Bone marrow (tissue), 2 donors: ENCODE measurements at places on chromosomes 16 and 17.

GRCh38 chr17:917941-918740 lies 61.4 kb downstream of the NXN start:
- DNase-seq = no peak

GRCh38 chr17:4725646-4726310 lies 5.5 kb upstream of the MED11 start:
- DNase-seq = no peak

DNA sequence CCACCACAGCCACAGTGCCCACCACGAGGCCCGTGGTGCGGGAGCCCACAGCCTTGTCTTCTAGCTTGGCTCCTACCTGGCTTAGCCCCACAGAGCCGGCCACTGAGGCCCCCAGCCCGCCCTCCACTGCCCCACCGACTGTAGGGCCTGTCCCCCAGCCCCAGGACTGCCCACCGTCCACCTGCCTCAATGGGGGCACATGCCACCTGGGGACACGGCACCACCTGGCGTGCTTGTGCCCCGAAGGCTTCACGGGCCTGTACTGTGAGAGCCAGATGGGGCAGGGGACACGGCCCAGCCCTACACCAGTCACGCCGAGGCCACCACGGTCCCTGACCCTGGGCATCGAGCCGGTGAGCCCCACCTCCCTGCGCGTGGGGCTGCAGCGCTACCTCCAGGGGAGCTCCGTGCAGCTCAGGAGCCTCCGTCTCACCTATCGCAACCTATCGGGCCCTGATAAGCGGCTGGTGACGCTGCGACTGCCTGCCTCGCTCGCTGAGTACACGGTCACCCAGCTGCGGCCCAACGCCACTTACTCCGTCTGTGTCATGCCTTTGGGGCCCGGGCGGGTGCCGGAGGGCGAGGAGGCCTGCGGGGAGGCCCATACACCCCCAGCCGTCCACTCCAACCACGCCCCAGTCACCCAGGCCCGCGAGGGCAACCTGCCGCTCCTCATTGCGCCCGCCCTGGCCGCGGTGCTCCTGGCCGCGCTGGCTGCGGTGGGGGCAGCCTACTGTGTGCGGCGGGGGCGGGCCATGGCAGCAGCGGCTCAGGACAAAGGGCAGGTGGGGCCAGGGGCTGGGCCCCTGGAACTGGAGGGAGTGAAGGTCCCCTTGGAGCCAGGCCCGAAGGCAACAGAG lies 10.5 kb downstream of the VASN start:
- no peak for DNase-seq

DNA sequence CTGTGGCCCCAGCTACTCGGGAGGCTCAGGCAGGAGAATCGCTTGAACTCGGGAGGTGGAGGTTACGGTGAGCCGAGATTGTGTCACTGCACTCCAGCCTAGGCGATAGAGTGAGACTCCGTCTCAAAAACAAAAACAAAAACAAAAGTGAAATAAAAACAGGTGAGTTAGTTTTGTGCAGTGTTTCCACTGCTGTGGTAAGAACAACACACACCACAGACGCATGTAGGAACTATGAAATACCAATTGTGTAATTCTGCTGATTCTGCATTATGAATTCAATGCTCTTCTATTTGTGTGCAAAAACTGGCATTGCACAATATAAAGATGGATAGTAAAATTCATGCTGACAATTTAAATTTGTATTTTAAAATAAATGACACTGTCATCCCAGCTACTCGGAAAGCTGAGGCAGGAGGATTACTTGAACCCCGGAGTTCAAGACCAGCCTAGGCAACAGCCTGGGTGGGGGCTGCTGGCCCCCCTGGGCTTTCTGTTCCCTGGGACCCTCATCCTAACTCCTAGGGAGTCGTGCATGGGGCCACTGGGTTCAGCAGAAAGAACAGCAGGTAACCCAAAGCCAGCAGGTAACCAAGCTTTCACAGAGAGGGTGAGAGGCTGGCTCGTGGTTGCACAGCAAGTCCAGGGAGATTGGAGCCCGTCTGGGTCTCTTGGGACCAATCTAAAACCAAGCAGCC lies 10.6 kb upstream of the RHBDF2 start:
- DNase-seq = no peak

- DNase-seq = no peak
These were observed 5.0 kb downstream of the CHTF18 start for GRCh38 chr16:793414-793813.

GRCh38 chr16:8398548-8398947 lies 191.8 kb downstream of the TMEM114 start:
- DNase-seq = no peak

DNA sequence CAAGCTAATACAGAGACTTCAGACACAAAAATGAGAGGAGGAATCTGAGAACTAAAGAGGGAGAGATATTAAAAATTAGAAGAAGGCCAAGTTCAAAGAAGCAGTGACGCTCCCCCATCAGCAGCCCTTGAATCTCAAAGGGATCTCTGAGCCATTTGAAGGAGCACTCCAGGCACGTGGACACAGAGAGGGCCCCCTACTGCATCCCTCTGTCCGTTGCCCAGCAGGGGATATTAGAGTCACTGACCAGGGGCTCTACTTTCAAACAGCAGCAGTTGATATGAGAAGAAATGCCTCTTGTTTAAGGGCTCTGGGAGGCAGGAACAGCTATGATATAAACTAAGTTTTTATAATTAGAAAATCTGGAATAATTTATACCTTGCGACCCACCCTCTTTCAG lies 479.0 kb upstream of the SALL1 start:
- DNase-seq = no peak

DNA sequence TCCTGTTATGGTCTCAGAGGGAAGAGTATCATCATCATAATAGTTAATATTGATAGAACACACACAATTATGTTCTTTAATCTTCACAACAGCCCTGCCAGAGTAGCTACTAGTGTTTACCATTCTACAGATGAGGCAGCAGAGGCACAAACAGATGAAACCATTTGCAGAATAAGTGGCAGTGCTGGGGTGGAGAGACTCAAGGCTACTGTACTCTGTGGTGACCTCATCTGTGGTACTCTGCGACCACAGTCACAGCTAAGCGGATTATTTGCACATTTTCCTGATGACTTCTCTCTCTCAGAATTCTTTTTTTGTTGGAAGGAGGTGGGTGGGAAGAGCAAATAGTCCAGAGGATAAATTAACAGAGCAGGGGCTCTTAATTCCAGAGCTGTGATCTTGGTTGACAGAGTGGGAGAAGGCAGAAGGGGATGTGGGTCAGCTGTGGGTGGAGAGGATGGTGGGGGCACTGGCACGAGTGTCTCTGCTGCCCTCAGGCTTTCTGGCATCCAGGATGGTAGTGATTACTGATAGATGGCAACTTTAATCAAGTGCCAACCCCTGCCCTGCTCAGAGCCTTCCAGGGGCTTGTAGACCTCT lies 41.8 kb downstream of the MRM1 start:
- no peak for DNase-seq
